Chondrocyte (in vitro differentiated cells): ENCODE measurements at places on chromosomes 13 and 19.

- peak; percentile 49 for DNase-seq
Observed at GRCh38 chr19:33620611-33621010, 1.1 kb upstream of the CHST8 start.

GRCh38 chr13:85529218-85529594 lies 270.0 kb downstream of the SLITRK6 start:
- no peak for DNase-seq

DNA sequence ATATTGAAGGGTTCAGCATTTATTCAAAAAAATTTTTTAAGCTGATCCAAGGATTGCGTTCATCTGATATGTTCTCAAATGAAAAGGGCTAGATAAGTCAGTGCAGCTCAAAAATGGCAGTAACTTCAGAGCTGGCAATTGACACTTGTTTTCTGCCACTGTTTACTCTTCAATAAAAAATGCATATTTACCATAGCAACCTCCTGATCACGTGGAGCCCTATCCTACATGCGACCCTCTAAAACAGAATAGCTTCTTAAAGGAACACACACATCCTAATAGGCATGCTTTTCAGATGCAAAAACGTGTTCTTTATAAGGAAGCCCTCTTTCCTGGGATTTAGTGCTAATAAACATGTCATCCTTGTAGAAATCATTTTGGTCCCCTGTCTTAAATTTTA lies 150.2 kb downstream of the ZNF536 start:
- no peak for DNase-seq

DNA sequence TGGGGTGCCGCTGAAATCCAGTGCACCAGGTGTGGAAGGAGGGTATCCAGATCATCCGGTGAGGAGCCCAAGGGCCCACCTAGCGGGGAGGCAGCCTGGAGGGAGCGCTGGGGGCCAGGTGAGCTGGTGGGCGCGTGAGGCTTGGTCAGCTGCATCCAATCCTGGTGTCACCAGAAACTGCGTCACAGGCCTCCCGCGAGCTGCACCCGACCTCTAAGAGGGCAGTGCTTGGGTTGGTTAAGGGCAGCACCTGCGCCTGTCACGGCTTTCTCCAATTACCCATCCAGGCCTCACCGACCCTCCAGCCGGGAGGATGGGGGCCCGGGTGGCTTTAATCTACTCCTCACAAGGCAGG lies 284 bp downstream of the RNF17 start:
- DNase-seq, result no peak

GRCh38 chr19:2699413-2700140 lies 2.9 kb downstream of the GNG7 start:
- DNase-seq, result no peak

DNA sequence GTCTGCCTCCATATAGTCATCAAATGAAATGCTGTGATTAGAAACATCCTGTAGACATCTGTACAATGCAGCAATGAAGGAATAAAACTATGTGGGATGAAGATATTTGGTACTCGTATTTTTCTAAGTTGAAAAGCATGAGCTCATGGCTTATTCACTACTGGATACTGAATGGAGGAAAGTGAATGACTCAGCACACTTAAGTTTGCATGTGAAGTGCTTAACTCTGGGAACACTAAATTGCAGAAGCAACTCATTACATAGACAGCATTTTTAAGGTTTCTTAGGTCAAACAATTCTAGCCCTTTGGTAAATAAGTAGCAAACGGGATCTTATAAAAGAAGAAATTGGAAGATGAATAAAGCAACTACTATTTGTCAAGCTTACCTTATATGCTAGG lies 429.0 kb upstream of the MIR17HG start:
- DNase-seq, result no peak

DNA sequence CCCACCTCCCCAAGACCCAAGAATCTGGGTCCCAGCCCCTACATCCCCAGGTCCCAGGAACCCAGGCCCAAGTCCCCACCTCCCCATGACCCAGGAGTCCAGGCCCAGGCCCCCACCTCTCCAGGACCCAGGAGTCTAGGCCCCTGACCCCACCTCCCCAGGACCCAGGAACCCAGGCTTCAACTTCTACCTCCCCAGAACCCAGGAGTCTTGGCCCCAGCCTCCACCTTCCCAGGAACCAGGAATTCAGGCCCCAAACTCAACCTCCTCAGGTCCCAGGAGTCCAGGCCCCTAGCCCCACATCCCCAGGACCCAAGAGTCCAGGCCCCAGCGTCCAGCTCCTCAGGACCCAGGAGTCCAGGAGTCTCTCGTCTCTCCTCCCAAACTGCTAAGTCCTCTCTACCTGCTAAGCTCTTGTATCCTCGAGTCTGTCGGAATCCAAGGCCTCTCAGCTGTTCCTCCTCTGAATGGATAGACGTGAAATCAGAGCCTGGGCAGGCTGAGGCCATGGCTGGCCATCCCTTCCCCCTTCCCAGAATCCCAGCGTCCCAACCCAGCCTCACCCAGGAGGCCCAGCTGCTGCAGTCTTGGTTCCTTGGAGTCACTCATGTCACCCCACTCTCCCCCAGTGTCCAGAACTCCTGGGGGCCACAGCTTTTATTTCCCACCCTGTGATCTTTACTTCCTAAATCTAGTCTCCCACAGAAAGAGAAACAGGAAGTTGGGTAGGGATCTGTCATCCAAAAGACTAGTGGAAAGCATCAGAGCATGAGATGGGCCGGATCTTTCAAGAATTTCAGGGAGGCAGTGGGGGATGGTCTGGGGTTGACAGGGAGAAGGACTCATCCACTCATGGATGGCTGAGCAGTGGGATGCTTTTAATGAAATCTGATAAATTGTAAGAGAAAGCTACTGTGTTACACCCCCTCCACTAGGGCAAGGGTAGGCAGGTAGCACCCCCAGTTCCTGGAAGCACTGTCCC lies at the start of gene CD209:
CD209 (minus strand) TSS at position 632 of the 982 bp plus-strand sequence; CDS start at position 609, 23 bp downstream.
- DNase-seq, result no peak

- no peak for DNase-seq
Observed at GRCh38 chr19:40228863-40229262, 2.4 kb upstream of the CCNP start.

DNA sequence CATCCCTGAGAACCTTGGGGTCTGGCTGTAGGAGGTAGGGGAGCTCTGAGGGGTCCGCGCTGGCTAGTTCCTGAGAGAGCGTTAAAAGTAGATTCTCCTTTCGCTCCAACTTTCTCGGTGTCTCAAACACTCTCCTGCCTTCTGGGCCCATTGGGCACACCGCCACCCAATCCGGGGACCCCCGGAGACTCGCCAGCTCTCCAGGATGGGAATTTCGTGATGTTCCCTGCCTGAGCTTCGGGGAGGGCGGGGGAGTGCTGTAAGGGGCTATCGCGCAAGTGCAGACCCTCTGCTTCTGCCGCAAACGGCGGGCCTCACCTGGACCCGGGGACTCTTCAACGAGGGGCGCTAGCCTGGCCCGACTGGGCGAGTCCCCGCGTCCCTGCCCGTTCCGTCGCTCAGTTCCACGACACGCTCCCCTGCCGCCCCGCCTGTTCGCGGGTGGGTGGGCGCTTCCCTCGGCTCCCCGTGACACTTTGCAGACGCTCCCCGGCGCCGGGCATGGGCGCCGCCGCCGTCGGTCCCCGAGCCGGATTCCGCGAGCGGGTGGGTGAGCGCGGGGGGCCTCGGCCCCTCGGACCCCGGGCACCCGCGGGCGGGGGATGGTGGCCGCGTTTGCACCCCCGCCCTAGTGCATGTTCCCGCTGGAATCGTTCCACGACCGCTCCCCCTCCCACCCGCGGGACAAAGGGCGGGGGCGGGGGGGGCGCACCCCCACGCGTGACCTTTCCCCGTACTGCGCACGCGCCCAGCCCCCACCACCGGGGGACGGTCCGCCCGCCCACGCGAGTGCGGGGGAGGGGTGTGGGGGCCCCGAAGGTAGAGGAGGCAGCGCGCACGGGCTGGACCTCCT lies at the start of gene CCDC106:
CCDC106 (plus strand) TSS at position 481 of the 853 bp plus-strand sequence. CDS start 835 bp downstream, outside the sequence.
- DNase-seq, result peak; percentile 93

GRCh38 chr19:6812612-6813011 lies 40.1 kb downstream of the VAV1 start:
- no peak for DNase-seq

- DNase-seq, result no peak
Observed at GRCh38 chr13:94673851-94674250, 38.5 kb downstream of the SOX21 start.

GRCh38 chr19:39112338-39112890 lies 13.2 kb upstream of the PAK4 start:
- DNase-seq, result no peak

DNA sequence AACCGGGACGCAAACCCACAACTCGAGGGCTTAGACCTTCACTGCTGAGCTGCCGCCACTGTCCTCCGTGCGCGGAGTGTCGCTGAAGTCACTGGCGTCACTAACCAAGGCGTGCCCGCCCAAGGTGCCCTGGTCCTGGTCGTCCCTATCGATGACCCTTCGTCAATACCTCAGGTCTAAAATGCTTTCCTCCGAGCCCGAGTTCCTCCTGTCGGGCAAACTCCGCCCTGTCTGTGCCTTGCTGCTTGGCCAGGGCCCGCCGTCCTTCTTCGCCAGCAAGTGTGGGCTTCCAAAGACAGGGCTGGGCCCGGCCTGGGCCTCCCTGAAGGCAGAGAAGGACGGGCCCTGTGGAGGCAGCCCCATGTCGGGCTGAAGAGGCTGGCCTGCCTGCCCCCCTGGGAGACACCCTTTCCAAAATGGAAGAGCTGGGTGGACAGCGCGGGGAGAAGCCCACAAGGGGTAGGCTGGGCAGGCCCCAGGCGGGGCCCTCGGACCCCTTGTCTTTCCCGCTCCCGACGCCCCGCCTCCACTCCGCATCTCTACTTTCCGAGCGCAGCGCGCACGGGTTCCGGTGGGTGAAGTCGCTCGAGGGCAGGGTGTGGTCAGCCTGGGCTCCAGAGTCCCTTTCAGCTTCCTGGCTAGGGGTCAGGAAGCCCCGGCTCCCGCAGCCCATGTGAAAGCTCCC lies 13.4 kb downstream of the RB1 start:
- no peak for DNase-seq

GRCh38 chr13:101423872-101424271 lies 7.6 kb upstream of the NALCN start:
- no peak for DNase-seq

- DNase-seq, result no peak
Observed at GRCh38 chr13:51158880-51159518, 47.9 kb upstream of the C13orf42 start.

DNA sequence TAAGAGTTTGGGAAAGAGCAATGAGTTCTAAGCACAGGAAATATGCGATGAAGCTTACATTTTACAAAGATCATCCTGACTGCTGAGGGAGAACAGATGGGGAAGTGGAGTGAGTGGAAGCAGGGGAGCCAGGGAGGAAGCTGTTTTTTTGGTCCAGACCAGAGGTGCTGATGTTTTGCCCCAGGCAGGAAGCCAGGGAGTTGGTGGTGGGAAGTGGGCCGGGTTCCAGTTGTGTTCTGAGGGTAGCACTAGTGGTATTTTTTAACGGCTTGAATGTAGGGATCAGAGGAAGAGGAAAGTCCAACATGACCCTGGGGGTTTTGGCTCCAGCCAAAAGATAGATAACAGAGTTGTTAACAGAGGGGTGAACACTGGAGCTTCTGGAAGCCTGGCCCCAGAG lies 20.7 kb upstream of the OLFM4 start:
- no peak for DNase-seq

DNA sequence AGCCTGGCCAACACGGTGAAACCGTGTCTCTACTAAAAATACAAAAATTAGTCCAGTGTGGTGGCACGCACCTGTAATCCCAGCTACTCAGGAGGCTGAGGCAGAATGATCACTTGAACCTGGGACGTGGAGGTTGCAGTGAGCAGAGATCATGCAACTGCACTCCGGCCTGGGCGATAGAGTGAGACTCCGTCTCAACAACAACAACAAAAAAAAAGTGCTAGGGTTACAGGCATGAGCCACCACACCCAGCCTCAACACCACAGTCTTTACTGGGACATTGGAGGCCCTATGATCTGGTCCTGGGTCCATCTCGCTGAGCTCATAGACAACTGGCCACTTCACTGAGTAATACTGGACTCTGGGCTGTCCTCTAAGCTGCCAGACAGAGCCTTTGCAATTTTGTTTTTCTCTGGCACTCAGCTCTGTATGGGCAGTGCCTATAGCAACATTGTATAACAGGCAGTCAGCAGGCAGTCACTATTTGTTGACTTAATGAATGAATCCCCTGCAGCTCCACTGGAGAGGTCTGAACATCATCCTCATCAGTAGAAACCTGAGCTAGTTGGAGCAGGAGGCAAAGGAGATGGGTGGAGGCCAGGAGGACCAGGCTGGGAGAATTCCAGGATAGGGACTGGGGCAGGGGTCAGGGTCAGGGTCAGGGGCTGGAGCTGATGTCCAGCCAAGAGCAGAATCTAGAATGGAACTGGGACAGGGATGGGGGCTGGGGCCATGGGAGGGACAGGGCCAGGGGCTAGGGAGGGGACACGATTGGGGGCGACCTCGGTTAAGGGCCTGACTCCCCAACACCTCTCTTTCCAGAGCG lies 8.1 kb downstream of the BLOC1S3 start:
- no peak for DNase-seq
